NCI-H2081 (cell line): ENCODE measurements at places on chromosomes 3 and 15.

DNA sequence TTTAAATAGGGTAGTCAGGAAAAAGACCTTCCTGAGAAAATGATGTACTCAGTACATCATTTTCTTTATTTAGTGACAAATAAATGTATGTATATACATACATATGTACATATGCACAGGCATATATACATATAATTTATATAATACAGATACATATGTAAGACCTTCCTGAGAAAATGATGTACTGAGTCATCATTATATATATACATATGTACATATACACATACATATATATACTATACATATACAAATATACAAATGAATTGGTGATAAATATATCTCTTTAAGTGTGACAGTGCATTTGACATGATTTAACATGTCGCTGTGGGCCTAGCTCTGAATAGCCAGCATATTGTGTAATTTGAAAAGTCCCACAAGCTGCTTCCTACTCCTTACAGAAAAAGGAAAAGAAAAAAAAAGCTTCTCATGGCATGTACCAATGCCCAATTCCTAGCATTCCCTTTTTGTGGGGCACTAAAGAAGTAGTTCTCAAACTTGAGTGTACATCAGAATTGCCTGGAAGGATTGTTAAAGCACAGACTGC, 208.1 kb upstream of the UMPS start:
- no peak for DNase-seq

DNA sequence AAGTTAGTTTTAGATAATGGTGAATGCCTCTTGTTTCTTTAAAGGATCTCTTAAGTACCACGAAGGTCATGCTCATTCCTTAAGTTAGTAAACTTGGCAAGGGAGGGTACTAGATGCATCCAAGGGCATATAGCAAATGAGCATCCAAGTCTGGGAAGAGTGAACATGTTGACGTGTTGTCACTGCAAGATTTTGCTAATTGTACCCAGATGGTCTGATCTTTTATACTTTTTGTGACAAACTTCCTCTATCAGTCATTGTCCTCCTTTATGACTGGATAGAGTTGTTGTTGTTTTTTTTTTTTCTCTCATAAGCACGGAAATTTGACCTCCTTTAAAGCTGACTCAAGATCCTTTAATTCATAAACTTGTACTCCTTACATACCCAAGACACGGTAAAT, 121.3 kb downstream of the CHST2 start:
- DNase-seq = no peak

- no peak for DNase-seq
Measured at GRCh38 chr3:69930564-69930963, 69.0 kb upstream of the SAMMSON start.

GRCh38 chr3:114460459-114460858, 166.6 kb downstream of the TIGIT start:
- no peak for DNase-seq

DNA sequence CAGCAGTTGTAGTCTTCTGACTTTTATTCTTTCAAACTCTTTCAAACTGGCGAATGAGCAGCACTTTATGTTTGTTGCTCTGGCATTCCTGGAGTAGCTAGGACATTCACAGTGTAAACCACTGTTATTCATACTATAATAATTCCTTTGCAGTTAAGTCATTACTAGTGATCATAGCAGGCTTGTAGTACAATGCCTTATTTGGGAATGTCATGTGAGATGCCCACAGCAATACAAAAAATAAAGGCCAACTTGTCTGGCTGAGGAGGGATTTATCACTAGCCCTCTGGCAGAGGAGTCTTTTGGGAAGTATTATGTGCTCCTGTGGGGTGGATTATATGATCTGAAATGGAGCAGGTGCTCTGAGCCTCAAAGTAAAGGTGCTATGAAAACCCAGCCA, 197.2 kb downstream of the VGLL3 start:
- DNase-seq = peak; percentile 12

GRCh38 chr3:27252646-27253045, 116.5 kb downstream of the NEK10 start:
- no peak for DNase-seq
